Activated CD4-positive, alpha-beta T cell treated with anti-CD3 and anti-CD28 coated beads, Interleukin-2, amount 50 U/mL, for 48 hours (primary cell): ENCODE measurements at places on chromosomes 1 and 21.
A peak's percentile ranks its signal among the peaks of the same experiment; 100 is the strongest.

DNA sequence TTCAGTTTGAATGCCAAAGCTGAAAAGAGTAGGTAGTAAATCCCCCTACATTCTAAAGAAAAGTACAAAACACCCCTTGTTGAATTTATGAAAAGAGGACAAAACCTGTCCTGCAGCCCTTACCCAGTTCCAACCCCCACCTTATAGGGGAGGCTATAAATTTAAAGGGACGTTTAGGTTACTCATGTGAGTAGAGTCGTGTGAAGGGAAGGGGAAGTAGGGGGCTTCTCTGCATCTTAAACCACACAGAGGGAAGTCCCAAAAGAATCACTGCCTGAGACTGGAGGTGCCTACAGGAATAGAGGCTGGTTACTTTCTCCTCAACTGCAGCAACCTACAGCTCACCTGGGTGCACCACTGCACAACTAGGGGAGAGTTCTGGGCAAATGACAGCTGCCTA lies 36.7 kb upstream of the KIRREL1 start:
- DNase-seq, result no peak

DNA sequence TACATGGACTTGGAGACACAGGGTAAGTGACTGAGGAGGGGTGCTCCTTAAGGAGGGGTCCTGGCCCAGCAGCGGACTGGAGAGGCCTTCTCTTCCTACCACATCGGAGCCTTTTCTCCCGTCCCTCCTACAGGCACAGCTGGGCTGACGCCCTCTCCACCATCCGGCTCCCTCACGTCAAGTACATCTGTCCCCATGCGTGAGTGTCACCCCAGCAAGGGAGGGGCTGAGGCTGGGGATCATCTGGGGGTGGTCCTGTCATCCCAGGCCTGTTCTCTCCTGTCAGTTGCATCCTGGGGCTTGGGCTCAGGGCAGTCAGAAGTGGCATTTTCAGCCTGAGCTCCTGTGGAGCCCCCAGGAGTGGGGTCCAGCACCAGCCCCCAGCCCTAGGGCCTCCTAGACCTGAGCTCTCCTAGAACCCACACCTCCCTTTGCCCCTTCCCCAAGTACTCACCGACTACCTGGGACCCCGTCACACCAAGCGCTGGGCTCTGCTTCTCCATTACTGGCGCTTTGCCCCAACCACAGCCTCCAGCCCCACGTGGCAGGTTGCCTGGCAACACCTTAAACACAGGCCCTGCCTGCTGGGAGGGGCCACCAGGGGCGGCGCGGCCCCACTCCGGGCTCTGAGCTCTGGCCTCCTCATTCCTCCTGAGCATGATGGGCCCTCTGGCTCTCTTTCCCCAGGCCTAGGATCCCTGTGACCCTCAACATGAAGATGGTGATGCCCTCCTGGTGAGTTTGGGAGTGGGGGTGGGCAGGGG lies 2.3 kb downstream of the LYPLA2 start:
- peak; percentile 34 for DNase-seq

GRCh38 chr1:234545517-234546386 lies 64.2 kb downstream of the IRF2BP2 start:
- no peak for DNase-seq

DNA sequence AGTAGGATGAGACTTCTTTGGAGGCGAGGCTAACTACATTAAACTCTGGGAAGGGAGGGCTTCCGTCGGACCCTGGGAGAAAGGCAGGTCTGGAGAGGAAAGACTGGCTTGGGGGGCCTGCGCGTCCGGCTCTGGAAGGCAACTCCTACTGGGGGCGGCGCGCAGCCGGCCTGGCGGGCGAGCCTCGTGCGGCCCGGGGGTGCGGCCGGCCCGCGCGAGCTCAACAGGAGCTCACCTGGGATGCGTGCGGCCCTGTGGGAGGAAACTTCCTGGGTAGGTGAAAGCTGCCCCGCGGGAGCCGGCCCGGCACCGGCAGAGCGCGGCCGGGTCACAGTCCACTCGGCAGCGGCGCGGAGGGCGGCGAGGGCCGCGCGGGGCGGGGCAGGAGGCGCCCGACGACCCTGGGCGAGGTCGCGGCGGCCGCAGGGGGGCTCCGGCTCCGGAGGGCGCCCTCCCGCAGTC lies 449 bp downstream of the EPS15 start:
- peak; percentile 49 for DNase-seq

- no peak for DNase-seq
Observed at GRCh38 chr1:67269061-67269460, 38.6 kb upstream of the IL12RB2 start.

- DNase-seq, result no peak
Observed at GRCh38 chr1:87973896-87974295, 645.2 kb downstream of the LMO4 start.

DNA sequence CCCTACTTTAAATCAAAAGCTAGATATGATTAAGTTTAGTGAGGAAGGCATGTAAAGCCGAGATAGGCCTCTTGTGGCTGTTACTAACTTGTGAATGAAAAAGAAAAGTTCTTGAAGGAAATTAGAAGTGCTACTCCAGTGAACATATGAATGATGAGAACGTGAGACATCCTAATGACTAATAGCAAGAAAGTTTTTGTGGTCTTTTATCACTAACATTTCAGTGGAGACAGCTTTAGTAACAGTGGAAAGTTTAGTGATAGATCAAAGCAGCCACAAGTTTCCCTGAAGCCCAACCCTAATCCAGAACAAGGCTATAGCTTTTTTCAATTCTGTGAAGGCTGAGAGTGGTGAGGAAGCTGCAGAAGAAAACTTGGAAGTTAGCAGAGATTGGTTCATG lies 73.6 kb upstream of the LRRC8B start:
- no peak for DNase-seq
